ENCODE measurements at places on chromosomes 5 and 9.

GRCh38 chr5:43020399-43020746, 19.7 kb downstream of the ANXA2R start:
- DNase-seq, result no peak

DNA sequence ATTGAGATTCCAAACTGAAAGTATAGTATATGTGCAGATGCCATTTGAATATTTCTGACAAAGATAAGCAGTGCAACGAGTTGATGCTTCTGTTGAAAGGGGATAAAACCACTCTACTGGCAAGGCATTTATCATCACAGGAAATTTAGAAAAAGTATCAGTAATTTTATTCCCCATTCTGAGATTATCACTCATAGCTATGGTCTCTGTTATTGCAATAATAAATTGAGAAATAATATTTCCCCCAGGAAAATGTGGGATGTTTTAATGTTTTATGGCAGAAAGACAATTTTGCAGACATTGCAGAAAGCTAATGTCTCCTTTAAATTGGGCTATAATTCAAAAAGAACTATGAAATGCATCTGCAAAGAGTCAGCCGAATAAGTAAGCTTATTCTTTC, 1612.7 kb upstream of the ACO1 start:
- no peak for DNase-seq

- DNase-seq, result no peak
Observed at GRCh38 chr9:108863891-108864290, 1.8 kb downstream of the ACTL7A start.

GRCh38 chr5:177146891-177147638, 13.5 kb downstream of the NSD1 start:
- DNase-seq, result peak; percentile 31

GRCh38 chr9:2872931-2873323, 29.0 kb upstream of the PUM3 start:
- DNase-seq, result no peak

GRCh38 chr9:89153232-89154017, 25.2 kb downstream of the SHC3 start:
- peak; percentile 81 for DNase-seq

GRCh38 chr9:82593501-82593900, 469.4 kb downstream of the RASEF start:
- peak; percentile 34 for DNase-seq

- no peak for DNase-seq
Observed at GRCh38 chr9:94821098-94821887, 94.8 kb downstream of the AOPEP start.

GRCh38 chr5:45643056-45643455, 53.1 kb downstream of the HCN1 start:
- DNase-seq, result no peak

- no peak for DNase-seq
Observed at GRCh38 chr5:58628626-58629025, 45.8 kb downstream of the RAB3C start.

DNA sequence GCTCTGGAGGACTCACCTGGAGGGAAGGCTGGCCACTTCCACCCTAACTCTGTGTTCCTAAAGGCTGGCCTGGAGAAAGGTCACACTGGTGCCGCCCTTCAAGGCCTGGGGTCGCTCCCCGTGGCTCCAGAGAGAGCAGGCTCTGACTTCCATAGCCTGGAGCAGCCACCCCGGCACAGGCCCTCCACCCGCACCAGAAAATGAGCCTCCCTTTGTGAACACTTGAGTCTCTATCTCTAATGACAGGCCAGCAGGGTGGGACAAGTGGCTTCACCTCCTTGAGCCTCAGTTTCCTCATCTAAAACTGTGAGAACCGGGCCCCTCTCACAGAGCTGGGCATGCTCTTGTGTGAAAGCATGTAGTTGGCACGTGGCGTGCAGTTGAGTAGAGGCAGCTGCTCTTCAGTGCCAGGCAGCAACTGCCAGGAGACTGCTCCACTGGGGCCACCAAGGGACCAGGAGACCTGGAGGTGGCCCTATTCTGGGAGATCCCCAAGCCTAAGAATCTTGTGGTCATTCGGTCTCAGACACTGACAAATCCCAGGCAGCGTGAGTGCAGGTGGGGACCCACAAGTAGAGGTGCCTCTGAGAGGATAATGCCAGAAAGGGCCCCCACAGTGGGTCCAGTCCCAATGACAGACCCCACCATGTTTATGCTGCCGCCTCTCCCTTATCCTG, 56.7 kb upstream of the GARNL3 start:
- no peak for DNase-seq

DNA sequence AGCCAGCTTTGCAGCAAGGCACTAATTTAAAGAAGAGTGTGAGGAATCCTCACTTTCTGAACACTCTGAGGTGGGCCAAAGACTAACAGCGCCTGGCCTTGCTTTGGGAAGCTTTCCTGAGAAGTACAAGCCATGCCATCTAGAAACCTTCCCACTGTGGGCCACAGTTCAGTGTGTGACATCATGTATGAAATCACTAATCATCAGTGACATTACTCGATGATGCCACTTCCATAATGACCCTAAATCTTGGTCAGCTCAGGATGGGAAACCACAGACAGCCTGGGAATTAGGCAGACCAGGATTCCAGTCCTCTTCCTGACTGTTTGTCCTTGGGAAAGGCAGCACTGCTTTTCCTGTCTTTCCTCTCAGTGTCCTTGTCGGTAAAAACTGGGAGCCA, 54.2 kb upstream of the HSPA9 start:
- DNase-seq, result no peak

DNA sequence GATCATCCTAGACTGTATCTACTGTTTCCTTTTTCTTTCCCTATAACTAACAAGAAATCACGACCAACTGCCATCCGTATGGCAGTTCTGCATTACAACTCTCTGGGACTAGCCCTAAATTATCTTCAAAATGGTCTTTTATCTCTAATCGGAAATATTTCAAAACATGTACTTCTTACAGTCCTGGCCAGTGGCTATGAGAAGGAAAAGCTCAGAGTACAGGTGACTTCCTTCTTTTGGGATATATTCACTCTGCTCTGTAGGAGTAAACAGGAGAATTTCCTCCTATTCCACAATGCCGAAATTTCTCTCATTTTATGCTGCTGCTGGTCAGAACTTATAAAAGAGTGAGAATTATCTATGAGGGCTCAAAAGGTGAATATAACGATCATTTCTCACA, 1.8 kb upstream of the SEPTIN8 start:
- DNase-seq, result no peak

DNA sequence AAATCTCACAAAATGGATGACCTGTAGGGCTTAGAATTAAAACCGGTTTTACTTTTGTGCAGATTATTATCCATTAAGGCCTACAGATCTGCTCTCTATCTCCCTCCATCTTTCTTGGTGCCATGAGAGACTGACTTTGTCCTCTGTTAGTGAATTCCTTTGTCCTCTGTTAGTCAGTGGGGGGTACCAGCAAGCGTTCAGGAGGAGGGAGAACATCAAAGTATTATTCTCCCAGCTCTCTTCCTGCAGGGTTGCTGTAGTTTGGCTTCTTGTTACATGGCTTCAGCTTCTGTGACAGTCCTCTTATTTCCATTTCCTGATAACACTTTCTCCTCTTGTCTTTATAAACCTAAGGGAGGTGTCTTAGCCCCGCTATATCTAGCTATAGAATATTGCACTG, 850.5 kb upstream of the SEMA6A start:
- DNase-seq, result no peak

GRCh38 chr5:25448646-25449045, 803.9 kb upstream of the CDH10 start:
- no peak for DNase-seq

DNA sequence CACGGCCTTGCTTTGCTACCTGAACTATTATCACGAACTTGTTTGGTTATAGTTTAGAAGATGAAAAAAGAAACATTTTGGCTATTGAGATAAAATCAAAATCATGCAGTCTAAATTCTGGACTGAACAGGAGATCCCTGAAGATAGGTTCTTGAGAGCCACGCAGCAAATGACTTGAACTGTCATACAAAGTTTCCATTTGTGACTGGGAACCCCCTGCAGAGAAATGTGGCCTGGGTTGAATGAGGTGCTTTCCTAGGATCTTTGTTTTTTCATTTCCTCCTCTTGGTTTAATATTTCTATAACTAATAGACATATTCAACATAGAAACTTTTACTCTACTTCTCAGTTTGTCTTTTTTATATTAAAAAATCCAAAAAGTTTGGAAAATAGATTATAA, 184.7 kb upstream of the TRPM3 start:
- DNase-seq, result no peak

GRCh38 chr9:76654051-76654461, 110.2 kb upstream of the PCA3 start:
- DNase-seq, result no peak

GRCh38 chr5:17255471-17256021, 38.1 kb downstream of the BASP1 start:
- DNase-seq, result no peak

- peak; percentile 8 for DNase-seq
Observed at GRCh38 chr9:97307500-97308163, at the start of gene CCDC180. CCDC180 (plus strand) TSS chr9:97307659; CDS start chr9:97308064, 405 bp downstream.

- DNase-seq, result no peak
Observed at GRCh38 chr5:89932771-89933181, 476.8 kb downstream of the CETN3 start.

- DNase-seq, result no peak
Observed at GRCh38 chr9:130181678-130182380, 9.6 kb downstream of the NCS1 start.

DNA sequence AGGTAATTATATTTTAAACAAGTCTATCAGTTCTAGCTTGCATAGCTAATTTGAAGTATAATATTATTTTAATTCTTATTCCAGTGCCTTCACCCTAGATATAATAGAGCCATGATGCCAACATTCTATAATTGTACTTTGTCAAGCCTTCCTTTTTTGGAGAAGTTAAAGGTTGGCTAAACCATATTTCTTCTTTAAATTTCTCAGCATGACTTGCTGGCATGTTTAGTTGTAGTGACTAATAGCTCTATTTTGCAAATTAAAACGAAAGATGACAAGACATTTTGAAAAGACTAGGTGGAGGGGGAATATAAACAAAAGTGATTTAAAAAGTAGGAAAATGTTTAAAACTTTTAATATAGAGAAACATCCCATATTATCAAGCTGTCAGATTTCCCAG, 400.7 kb downstream of the PSAT1 start:
- no peak for DNase-seq

DNA sequence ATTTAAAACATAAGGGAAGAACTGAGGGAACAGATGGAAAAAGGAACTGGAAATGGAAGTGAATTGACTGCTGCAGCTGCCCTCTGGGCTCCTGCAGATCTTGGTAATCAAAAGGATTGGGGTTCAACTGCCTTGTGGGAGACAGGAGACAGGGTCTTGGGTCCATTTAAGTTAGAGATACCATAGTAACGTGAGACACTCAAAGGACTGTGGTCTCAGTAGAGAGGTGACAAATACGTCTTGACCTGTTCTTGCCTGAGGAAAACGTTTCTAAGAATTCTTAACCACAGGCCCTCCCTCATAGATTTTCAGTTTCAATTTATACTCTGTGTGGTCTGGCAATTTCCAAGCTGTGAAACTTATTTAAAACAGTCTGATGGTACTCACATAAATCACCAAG, 100.8 kb upstream of the DHFR start:
- DNase-seq, result peak; percentile 25

- DNase-seq, result no peak
Observed at GRCh38 chr5:39131210-39132127, 57.3 kb upstream of the RICTOR start.

GRCh38 chr9:91954841-91955471, 4.9 kb upstream of the ROR2 start:
- peak; percentile 78 for DNase-seq

DNA sequence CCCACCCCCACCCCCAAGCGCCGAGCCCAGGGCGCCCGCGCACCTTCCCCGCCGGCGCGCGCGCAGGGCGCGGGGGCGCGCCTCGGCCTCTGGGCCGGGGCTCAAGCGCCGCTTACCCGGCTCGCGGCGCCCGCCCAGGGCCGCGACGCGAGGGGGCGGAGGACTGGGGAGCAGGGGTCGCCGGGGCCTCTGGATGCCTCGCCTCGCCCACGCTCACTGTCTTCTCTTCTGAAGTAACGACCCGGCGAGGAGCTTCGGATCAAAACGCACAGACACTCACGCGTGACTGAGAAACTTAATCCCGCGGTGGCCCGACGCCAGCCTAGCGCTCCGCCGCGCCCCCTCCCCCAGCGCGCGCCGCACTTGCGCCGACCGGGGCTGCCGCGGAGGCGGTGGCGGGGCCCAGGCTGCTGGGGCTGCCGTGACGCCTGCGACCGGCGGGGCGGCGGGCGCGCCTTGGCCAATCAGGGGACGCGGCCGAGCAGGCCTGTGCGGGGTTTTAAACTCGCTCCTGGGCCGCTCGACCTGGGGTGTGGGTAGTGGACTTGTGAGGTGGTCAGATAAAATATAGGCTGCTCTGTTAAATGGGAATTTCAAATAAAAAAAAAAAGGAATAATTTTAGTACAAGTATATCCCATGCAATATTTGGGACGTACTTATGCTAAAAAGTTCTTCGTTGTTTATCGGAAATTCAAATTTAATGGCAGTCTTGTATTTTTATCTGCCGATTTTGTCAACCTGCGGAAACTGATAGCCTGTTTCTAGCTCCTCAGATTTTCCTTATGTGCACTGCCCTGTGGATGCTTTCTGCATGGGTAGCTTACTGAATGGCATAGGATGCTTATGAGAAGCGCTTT, at the start of gene MPDZ:
TSS of gene MPDZ (minus strand) at position 409 of the 858 bp plus-strand sequence. CDS start 29,377 bp downstream, outside the sequence.
- DNase-seq, result peak; percentile 77

Data from astrocyte of the spinal cord (primary cell).